ENCODE measurements at places on chromosomes 5 and 9.

- DNase-seq, result no peak
Measured at GRCh38 chr9:124840300-124840833, 12.9 kb upstream of the WDR38 start.

DNA sequence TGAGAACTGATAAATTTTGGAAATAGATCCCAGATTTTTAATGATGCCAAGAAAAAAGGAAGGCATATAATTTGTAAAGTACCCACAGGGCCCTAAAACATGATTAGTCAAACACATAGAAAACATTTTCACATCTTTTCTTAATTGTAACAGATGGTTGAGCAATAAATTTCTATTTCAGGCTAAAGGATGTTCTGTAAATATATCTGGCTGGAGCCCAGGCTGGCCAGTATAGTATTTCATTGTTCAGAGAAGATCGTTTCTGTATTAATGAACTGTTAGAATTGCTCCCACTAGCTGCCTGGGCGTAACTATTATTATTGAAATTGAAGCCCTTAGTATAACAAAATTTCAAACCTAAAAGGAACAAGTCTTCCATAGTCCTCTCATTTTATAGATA, 105.3 kb upstream of the SMC2 start:
- DNase-seq, result no peak

DNA sequence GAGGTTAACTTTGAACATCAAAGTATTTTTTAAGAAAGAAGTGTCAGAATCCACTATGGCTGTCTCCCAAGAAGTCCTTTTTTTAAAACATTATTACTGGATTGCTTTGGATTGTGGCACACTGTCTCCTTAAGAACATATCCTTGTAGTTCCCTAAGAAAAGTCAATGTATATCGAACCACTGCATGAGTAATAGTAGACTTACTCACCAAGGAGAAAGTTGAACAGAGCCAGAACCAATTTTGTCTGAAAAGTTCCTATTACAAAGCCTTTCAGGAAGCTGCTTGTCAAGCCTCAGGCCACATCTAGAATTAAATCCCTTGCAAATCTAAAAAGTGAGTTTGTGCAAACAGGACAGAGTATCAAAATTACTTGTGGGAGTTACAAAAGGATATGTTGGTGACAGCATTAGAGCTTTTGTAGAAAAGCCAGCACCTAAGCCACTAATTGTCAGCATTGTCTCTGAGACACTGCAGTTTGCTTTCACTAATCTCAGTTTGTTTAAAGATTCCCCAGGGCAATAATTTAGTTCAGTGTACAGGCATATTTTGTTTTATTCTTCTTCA, 195.4 kb downstream of the MPDZ start:
- no peak for DNase-seq

DNA sequence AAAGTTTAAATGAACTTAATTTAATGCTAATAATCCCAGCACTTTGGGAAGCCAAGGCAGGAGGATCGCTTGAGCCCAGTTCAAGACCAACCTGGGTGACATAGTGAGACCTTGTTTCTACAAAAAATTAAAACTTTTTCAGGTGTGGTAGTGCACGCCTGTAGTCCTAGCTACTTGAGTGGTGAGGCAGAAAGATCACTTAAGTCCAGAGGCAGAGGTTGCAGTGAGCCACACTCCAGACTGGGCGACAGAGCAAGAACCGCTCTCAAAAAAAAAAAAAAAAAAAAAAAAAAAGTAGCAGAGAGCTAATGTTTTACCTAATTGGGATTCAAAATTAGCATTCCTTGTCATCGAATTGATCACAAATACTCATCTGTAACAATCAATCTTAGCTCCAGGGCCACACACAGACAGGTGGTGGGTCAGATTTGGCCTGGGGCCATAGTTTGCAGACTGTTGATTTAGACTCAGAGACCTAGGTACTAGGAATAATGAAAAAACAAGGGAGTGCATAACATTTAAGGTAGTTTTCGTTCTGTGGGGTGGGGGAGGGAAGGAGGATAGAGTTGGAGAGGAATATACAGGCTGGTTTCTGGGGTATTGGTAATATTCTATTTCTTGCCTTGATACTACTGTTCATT, 21.4 kb downstream of the HSDL2 start:
- no peak for DNase-seq

GRCh38 chr9:135903358-135903656, 4.0 kb downstream of the CAMSAP1 start:
- DNase-seq, result no peak

DNA sequence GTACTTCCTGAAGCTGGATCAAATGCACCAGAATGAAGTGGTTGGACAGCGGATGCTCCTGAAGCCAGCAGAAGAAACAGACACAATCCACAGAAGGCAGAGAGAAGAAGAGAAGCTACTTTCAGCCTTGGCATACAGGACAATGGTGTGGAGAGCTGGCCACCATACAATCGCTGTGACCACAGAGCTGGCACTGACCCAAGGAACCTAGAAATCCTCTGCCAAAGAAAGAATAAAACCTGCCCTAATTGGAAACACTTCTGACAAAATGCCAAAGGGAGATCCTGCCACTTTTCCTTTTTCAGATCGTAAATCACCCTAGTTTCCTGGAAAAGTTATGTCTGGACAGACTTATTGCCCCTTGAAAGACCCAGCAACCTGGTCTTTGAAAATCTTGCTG, 77.8 kb downstream of the BAAT start:
- DNase-seq, result no peak

DNA sequence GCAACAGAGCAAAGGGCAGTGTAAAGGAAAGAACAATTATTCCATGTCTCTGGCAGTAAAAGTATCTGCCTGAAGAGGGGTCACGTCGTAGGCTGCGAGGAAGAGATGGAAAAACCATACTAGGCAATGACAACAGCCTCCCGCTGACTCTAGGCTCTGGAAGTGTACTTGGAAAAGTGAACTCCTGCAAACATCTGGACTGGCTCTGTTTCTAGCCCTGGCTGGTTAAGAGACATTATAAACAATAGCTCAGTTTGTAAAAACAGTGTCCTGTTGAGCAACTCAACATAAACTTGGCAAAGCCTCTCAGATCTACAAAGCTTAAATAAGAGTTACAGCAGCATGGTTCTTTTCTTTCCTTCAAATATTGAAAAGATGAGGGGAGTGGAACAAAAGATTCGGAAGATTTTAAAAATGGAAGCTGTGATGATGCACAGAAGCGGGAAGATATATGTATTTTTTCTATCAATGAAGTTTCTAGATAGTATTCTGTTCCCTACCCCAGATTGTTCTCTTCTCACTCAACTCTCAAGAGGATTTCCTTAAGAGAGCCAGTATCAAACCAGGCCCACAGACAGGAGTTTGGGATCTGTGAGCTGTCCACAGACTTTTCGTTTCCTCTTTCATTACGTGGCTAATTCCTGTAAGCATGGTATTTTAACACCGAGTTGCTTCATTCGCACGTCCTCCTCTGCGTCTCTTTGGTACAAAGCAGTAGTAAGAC, 79.4 kb downstream of the SPTLC1 start:
- no peak for DNase-seq

DNA sequence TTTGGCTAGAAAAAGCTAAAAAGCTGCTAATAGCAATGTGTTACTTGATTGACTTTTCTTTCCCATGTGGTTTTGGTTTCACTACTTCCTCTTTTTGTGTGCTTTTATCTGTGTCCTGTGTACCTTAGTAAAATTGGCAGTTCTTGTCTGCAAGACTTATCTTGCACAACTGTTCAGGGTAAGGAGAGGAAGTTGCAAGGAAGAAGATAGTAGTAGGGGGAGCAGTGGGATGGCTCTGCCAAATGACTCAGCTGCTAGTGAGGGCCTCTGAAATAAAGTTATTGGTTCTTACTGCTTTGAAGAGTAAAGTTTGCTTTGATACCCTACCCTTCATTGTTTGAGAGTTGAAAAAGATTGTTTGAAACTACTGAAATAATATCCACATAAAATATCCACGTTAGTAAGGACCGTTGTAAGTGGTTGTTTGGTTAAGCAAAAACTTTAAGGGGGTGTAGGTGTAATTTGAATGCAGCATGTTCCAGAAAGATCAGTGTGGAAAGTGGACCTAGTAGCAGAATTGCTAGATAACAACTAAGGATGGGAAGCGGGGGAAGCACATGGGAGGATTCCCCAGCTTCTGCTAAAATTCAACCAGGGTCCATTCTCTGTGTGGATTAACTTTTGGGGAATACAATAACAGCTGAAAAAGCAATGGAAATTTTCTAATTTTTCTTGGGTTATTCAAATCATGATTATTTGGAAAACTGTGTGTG, 123.5 kb downstream of the SCAMP1 start:
- DNase-seq, result no peak

- no peak for DNase-seq
Measured at GRCh38 chr5:10737880-10738279, 23.2 kb downstream of the DAP start.

- DNase-seq, result no peak
Measured at GRCh38 chr5:72692651-72693442, 123.6 kb upstream of the TNPO1 start.

DNA sequence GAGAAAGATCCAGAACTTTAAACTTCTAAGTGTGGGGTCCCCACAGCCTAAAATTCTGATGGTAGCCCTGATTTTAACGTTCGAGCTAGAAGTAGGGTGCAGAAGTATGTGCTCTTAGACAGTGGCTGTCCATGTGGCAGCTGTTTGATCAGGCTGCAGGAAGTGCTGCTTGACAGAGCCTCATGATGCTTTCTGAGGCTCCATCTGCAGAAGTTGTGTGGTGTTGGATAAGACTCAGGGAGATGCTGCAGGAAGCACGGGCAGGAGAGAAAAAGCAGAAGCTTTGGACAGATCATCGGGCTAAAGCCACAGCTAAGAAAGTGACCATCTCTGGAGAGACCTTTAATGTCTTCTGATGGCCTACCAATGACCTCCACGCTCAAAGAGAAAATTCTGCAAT, 8.1 kb downstream of the MTMR12 start:
- no peak for DNase-seq

GRCh38 chr5:96254980-96255691, 177.9 kb downstream of the PCSK1 start:
- DNase-seq, result no peak

DNA sequence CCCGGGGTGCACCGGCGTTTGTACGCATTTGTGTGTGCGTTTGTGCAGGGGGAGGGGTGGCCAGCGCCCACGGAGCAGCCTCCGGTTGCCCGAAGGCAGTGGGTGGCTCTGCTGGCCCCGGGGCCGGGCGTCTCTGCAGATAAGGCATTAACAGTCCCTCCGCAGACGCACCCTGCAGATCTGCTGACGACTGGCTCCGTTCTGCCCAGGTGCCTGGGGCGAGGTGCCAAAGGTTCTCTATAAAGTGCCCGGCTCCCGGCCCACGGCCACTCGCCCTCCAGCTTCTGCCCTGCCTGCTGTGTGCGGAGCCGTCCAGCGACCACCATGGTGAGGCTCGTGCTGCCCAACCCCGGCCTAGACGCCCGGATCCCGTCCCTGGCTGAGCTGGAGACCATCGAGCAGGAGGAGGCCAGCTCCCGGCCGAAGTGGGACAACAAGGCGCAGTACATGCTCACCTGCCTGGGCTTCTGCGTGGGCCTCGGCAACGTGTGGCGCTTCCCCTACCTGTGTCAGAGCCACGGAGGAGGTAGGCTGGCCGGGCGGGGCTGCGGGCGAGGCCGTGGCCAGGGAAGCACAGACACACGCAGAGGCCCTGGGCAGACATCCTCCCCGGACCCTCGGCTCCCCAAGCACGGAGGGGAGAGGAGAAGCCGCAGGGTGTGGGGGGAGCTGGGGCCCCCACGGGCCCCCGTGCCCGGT, at the start of gene SLC6A19:
SLC6A19 (plus strand) TSS at position 269 of the 699 bp plus-strand sequence; CDS start at position 325, 56 bp downstream.
- DNase-seq, result no peak

DNA sequence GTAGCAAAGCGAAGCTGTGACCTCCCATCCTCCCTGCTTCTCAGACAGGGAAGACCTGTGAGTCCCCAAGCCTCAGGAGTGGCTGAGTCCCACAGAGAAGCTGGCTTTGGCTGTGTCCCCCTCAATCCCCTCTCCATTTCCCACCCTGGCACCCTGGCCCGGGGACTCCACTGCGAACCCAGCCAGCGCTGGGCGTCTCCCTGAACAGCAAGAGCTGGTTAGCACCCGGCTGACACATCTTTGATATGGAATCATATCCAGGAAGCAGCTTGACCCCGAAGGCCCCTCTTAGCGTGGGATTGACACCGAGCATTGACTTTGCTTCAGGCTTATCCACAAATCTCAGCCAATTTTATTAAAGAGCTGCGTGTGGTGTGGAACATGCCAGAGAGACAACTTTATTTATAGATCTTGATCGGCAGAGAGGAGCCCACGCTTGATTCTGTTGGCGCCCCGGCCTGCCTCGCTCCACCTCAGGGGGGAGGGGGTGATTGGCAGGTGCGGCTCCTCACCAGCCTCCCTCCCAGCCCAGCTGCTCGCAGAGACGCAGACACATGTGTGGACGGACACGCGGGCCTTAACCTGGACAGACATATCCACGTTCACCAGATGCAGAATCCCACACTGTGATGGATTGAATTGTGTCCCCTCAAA, 120.7 kb upstream of the MVB12B start:
- no peak for DNase-seq

DNA sequence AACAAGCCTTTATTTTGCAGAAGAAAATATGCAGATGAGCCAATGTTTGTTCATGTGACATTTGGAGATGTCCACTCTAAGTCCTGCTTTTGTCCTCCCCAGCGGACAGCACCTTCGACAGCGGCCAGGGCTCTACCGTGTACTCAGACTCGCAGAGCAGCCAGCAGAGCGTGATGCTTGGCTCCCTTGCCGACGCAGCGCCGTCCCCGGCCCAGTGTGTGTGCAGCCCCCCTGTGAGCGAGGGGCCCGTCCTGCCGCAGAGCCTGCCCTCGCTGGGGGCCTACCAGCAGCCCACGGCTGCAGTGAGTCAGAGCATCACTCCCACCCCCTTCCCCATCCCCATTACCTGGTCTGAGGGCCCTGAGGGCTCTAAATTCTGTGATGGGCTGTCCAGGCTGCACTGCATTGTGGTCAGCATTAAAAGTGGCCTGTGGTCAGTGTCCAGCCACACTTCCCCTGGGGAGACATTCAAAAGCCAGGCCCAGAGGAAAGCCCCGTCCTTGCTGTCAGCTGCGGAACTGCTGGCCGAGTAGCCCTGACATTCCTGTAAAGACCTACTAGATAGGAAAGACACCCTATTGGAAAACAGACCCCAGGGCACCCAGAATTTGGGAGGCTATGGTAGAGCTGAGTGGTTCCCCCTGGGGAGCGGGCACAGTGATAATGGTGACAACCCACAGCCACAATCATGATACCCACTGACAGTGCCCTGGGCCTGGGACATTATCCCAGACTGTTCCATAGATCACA, 69.0 kb downstream of the WNK2 start:
- peak; percentile 1 for DNase-seq

- DNase-seq, result no peak
Measured at GRCh38 chr9:113701774-113702755, 174.0 kb upstream of the ZNF618 start.

- no peak for DNase-seq
Measured at GRCh38 chr5:113598926-113599325, 85.4 kb downstream of the YTHDC2 start.

DNA sequence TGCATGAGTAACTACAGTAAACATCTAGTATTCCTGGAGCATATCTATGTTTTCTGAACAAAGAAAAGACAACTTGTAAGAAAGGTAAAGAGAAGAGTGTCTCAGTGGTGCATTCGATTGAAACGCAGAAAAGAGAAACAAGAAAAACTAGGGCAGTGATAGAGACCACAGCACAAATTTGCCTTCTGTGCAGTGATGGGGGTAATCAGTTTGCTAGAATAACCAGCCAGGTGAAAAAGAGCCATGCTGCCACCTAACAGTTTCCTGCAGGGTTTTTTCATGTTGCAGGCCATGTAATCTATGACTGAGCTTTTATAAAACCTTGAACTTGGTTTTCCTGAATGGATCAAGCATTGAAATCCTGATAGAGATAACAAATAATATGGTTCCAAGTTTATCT, 198.4 kb upstream of the MEF2C start:
- no peak for DNase-seq

- DNase-seq, result no peak
Measured at GRCh38 chr5:21654556-21654955, 1198.6 kb downstream of the CDH12 start.

- DNase-seq, result no peak
Measured at GRCh38 chr9:117325110-117325731, 89.6 kb downstream of the ASTN2 start.
